Adipocyte (in vitro differentiated cells): ENCODE measurements at places on chromosomes 16 and 17.
A peak's percentile ranks its signal among the peaks of the same experiment; 100 is the strongest.

DNA sequence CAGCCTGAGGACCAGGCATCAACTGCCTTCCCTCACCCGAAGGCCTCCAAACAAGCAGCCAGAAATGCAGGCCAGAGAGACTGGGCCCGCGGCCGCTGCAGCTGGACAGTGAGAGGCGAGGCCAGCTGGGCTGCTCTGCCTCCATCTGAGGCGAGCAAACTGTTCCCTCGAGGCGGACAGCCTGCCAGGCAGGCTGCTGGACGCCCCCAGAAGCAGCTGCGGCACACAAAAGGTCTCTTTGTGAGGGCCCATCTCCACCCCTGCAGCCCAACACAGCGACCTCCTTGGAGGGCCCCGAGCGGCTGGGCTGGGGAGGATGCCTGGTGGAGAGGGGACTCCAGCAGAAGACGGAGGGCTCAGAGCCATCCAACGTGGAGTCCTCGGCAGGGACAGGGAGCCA is 4.7 kb downstream of the CORO7 start:
- DNase-seq = no peak

DNA sequence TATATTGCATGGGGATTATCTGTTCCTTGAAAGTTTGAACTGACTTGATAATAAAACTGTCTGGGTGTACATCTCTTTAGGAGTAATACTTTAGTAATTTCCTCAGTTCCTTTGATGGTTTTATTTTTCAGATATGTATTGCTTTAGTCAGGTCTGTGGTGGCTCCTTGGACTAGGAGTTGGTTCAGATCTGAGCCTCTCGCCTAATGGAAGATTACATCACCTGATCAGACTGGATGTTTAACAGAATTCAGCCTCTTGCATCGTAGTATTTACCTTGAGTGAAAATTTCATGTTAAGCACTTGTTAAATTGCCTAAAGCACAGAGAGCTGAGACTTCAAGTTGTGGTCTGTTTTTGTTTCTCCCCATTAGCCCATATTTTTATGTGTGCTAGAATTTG is 267.3 kb downstream of the MAP2K4 start:
- DNase-seq = no peak

DNA sequence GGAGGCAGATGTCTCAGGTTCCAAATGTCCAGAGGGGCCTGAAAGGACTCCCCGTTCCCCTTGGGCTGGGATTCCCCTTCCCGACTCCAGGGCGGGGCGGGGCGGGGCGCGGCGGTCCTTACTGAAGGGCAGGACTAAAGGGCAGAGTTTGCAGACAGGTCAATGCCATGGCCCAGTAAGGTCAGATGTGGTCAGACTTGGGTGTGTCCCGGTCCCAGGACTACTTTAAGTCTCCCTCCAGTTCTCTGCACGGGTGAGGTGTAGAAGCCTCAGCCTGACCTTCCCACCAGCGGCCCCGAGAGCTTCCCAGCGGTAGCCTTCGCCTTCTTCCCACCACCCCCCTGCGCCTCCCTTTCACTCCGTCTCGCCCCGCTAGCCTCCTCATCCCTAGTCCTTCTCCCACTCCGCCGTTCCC is 532 bp downstream of the KDM6B start:
- peak; percentile 77 for DNase-seq

- no peak for DNase-seq
These were observed 104.5 kb downstream of the CRLF3 start for GRCh38 chr17:30720013-30720471.

DNA sequence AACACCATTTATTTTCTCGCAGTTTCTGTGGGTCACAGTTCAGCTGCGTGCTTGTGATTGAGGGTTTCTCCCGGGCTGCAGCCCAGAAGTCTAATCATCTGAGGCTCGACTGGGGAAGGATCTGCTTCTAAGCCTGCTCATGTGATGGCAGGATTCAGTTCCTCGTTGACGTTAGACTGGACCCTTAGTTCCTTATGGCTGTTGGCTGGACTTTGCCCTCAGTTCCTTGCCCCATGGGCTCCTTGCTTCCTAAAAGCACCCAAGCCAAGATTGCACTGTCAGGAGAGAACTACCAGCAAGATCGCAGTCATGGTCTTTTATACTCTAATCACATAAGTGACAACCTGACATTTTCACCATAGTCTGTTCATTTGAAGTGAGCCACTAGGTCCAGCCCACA is 250.0 kb downstream of the PRKCA start:
- DNase-seq = no peak
